Fibroblast of skin of back (primary cell): ENCODE measurements at places on chromosomes 5 and 9.

GRCh38 chr5:108036482-108036881, 345.4 kb downstream of the FBXL17 start:
- no peak for DNase-seq

GRCh38 chr9:105245029-105245890, 809 bp downstream of the SLC44A1 start:
- peak; percentile 13 for DNase-seq

DNA sequence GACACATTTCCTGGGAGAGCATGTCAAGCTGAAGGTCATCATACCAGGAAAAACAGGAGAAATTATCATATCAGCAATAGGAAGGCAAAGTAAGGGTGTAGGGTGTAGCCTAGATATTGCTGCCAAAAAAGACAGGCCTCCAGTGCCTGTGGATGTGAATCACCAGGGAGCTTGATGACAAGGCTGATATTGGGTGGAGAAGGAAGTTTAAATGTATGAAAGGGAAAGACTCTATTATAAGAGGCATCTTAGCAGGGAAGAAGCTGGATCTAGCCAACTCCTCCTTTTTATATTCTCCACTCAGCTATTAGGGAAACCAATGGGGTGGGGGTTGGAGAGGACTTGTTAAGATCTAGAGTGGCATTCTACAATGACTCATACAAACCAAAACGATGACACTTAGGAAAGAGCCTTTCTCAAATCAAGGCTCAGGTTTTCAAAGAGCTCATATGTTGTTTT, 13.4 kb upstream of the TXNDC8 start:
- peak; percentile 95 for DNase-seq

GRCh38 chr5:68467208-68467607, 251.7 kb downstream of the PIK3R1 start:
- DNase-seq, result no peak

- no peak for DNase-seq
Measured at GRCh38 chr5:116437351-116437705, 137.3 kb downstream of the SEMA6A start.

DNA sequence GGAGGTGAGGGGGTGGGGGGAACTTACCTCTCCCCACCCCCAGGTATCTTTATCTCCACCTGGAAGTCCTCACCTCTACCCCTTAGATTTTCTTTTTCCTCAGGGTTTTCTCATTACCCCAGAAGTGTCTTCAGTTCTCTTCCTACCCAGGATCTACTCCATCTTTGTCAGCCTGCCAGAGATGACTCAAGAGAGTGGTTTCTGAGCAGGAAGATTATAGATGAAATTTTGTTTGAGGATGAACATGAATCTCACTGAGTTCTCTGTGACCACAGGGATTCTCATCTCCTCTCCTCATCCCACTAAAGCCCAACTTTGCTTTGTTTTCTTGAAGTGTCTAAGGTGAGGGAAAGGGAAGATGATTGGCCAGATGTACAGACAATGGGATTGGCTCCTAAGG, 5.2 kb upstream of the HINT2 start:
- peak; percentile 72 for DNase-seq

GRCh38 chr5:9174446-9174845, 371.4 kb downstream of the SEMA5A start:
- peak; percentile 41 for DNase-seq

GRCh38 chr5:157561110-157561509, 14.5 kb downstream of the ADAM19 start:
- DNase-seq, result peak; percentile 74
